ENCODE measurements at places on chromosomes 4 and X. TPM values are rescaled to one million over a fixed set of nuclear protein-coding genes. Genes with fewer than 3 reads are reported as not detected.

SERPINA7 gene
- total RNA-seq: not detected

RWDD4 gene
- total RNA-seq: 10.5 TPM

IL2RG gene
- total RNA-seq: 0.13 TPM

GAGE12H gene
- not detected for total RNA-seq

NLGN4X gene
- total RNA-seq: 0.26 TPM

GAGE12J gene
- total RNA-seq: not detected

GPAT3 gene
- 17.3 TPM for total RNA-seq

CPZ gene
- not detected for total RNA-seq

ATP1B4 gene
- not detected for total RNA-seq

C4orf51 gene
- total RNA-seq: not detected

VEGFD gene
- total RNA-seq: 0.26 TPM

SSX4 gene
- total RNA-seq: not detected

SLC9B1 gene
- total RNA-seq: 0.13 TPM

AGA gene
- 34.0 TPM for total RNA-seq

SPANXN3 gene
- not detected for total RNA-seq

NAT8L gene
- total RNA-seq: under 0.01 TPM

CXCL11 gene
- 0.26 TPM for total RNA-seq
